ENCODE measurements at places on chromosomes 12 and 14. TPM values are rescaled to one million over a fixed set of nuclear protein-coding genes. Genes with fewer than 3 reads are reported as not detected.

MAGOHB gene
- 19.7 TPM for total RNA-seq

ABCD2 gene
- 1.1 TPM for total RNA-seq

KRT85 gene
- total RNA-seq: not detected

CFAP54 gene
- 15.5 TPM for total RNA-seq

MMP14 gene
- 121 TPM for total RNA-seq

ETFBKMT gene
- 3.8 TPM for total RNA-seq

GLIPR1L1 gene
- total RNA-seq: not detected

CPM gene
- 241 TPM for total RNA-seq

TAS2R20 gene
- total RNA-seq: 21.2 TPM

AMDHD1 gene
- total RNA-seq: 0.51 TPM

EXOC3L4 gene
- total RNA-seq: 3.6 TPM

CLEC9A gene
- total RNA-seq: 0.12 TPM

PTPRO gene
- 2.6 TPM for total RNA-seq

TAS2R19 gene
- 25.0 TPM for total RNA-seq

- DNase-seq: no peak
These were observed 35.1 kb downstream of the PARP11 start for GRCh38 chr12:3838076-3838475.

DNA sequence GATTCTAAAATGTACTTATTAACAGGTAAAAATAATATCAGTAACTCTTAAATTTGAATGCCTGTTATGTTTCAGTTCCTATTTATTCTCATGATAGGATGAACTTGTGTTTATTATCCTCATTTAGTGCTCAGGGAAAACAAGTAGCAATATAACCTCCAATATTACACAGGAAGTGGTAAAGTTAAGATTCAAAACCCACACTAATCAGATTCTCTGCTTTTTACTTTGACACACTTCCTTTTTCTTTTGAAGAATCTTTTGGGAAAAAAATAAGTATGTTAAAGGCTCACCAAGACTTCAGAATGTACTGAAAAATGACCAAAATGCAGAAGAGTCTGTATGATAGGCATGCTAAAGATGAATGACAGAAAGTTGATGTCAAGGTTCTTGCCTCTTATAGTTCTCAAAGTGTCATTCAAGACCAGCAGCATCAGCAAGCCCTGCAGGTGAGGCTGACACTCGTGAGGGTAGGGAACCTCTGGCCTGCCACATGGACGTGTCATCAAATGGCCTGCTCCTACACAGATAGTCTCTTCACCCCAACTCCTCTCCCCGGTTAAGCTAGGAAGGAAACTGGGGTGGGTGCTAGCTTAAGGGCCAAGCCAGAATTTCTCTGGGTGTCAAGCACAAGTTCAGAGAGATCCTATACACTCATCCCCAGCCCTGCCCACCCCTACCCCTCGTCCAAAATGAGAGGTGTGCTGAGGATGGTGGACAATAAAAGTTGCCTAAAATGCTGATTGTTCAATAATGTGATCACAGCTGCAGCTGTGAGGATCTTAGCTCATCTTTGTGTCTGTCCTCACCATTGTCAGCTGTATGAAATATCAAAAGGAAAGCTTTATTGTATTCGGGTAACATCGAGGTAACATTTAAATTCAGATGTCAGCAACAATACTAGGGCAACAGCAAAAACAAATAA is 6.3 kb downstream of the TBPL2 start:
- no peak for DNase-seq

GRCh38 chr14:88592031-88592430 is 29.2 kb downstream of the ZC3H14 start:
- DNase-seq: no peak

DNA sequence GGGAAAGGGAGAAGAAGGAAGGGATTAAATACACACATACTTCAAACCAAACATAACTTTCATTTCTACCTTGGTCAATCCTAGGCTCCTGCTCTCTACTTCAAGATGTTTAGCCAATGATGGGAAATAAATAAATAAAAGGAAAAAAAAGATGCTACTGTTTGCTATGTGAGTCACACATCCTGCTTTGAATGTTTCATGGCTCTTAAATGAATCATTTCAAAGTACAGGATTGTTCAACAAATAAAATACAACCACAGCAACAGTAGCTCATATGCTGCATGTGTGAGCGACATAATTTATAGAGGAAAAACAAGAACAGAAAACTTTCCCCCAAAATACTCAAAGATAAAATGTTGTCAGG is 54.3 kb upstream of the NPFF start:
- no peak for DNase-seq

- no peak for DNase-seq
These were observed 250.2 kb downstream of the KSR2 start for GRCh38 chr12:117718559-117718958.

- DNase-seq: no peak
These were observed 28.7 kb downstream of the AICDA start for GRCh38 chr12:8584004-8584403.

- DNase-seq: no peak
These were observed 464.9 kb downstream of the PRKD1 start for GRCh38 chr14:29462772-29463171.

DNA sequence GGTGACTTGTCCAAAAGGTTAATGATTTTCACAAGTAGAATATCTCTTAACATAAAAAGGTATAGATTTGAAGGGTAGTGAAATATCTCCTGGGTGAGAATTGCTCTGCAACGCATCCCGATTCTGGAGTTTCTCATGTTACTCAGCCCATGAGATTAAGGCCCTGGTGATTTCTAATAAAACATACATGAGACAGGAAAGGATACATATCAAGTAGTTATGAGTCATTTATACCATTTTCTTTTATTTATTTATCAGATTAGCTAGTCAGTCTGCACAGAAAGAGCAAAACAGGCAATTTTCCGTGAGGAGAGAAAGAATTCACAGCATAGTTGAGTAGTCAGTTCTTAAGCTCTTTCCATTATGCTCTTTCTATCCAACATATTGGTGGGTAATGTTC is 535.6 kb upstream of the ATP2B1 start:
- DNase-seq: no peak

DNA sequence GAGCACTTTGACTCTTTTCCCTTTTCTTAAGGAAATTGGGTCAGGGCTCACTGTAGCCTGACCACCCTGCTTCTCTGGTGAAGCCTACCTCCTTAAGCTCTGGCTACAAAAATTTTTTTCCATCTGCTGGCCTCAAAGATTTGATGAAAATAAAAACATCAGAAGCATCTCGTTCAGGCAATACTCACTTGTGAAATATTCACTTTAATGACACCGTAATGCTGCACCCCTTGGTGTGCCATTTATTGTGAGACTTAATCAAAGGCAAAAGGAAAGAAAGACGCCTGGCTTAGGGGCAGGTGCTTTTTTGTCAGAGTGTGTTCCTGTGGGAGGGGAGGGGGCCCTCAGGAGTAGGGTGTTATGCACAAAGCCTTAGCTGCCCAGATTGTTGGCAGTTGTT is 155.0 kb upstream of the TMPO start:
- DNase-seq: no peak

- DNase-seq: no peak
These were observed 1.8 kb upstream of the AHNAK2 start for GRCh38 chr14:104979758-104980610.

- peak; percentile 21 for DNase-seq
These were observed 498.4 kb downstream of the RMST start for GRCh38 chr12:97960741-97961608.

DNA sequence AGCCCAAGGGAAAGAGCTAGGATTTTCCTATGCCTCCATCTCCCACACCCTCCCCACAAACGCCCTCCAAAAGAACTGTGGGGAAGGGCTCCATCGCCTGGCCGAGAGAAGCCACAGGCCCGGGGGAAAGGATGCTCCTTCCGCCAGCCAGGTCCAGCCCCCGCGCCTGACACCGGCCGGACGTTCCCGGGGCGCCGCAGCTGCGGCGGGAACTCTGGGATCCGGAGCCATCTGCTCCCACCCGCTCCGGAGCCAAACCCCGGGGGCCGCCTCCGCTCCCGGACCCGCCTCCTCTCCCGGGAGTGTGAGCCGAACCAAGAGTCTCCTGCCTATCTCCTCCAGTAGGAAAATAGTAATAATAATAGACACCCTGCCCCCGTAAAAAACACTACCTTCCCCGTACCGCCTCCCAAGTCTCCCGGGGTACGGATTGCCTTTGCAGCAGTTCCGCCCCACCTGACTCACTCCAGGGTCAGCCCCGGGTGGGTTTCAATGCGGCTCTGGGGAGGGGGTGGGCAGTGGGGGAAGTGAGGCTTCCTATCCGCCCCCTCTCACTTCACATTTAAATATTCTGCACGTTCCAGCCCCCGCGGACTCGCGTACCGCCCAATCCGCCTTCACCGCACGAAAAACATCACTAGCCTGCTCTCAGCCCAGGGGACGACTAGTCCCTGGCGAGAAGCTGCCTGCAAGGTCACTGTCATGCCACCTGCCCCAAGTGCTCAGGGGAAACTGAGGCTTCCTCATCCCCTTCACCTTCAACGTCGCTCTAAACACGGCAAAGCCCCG is 2.4 kb downstream of the AGAP2 start:
- no peak for DNase-seq

DNA sequence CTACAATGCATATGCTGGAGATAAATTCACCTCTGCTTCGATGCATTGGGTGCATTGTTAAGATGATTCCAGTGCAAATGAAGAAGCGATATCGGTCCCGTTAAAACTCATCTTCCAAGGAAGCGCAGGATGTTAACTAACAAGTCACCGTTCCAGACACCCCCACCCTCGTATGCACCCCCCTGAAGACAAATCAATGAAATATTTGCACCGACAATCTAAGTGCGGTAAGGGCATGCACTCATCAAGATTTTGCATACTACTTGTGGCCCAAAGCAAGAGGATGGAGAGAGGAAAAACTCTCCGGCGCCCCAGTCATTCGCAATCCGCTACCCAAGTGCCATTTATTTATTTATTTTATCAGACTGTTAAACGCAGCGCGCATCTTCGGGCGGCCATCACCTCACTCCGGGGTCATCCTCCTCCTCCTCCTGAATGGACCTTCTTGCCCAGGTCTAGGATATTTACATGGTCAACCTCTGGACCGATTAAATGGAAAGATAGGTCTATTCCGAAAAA is 1.2 kb downstream of the NOVA1 start:
- DNase-seq: peak; percentile 53

- DNase-seq: no peak
These were observed 70.7 kb upstream of the SSTR1 start for GRCh38 chr14:38137005-38137404.

DNA sequence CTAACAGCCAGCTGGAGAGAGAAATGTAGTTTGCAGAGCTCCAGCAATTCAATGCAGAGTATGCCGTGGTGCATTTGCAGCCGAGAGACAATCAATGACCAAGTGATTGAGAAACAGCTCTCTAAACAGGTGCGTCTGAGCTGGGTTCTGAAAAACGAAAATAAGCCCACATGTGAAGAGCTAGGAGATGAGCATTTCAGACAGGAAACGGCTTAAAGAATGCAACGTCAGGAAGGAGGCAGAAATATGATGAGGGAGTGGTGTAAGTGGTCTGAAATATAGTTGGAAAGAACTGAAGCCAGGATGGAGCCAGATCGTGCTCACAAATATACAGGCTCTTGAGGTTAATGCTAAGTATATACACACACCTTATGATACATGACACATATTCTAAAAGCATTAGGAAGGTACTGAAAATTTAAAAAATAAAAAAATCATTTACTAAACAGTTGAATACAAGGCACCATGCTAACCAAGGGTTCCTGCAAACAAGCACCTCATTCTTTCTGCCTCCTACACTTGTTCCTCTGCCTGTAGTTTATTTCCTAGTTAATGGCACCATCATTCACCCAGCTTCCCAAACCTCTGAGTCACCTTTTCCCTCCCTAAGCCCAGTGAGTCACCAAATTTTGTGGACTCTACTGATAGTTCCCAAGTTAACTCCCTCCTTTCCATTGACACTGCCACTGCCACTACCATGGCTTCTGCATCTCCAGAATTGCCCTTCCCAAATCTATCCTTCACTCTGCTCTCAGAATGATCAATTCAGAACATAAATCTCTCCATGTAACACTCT is 2.3 kb upstream of the GARIN2 start:
- no peak for DNase-seq

DNA sequence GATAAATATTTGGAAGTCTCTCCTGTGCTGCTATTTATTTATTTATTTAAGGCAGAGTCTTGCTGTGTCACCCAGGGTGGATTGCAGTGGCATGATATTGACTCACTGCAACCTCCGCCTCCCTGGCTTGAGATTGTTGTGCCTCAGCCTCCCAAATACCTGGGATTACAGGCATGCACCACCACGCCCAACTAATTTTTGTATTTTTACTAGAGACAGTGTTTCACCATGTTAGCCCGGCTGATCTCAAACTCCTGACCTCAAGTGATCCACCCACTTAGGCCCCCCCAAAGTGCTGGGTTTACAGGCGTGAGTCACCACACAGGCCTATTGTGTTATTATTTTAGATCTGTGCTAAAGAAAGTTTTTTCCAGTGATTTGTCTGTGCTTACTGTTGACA is 225.2 kb downstream of the CCER1 start:
- no peak for DNase-seq

DNA sequence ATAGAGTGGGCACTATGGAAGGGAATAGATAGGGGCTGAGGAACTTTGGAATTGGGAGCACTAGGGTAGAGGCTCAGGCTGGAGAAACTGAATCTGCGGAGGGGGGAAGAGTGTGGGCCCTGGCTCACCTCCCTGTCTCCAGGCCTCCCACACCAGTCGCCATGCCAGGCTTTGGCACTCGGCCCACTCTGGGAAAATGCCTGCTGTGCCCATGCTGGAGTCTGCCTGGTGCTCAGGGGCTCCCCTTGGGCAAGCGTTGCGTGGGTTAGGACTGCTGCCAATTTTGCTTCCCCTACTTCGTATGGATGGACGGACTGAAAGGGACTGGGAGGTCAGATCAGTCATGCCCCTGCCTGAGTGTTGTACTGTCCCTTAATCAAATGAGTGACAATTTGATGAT is 34.6 kb upstream of the CISTR start:
- DNase-seq: no peak

- DNase-seq: no peak
These were observed 31.3 kb upstream of the VSX2 start for GRCh38 chr14:74207943-74208342.

DNA sequence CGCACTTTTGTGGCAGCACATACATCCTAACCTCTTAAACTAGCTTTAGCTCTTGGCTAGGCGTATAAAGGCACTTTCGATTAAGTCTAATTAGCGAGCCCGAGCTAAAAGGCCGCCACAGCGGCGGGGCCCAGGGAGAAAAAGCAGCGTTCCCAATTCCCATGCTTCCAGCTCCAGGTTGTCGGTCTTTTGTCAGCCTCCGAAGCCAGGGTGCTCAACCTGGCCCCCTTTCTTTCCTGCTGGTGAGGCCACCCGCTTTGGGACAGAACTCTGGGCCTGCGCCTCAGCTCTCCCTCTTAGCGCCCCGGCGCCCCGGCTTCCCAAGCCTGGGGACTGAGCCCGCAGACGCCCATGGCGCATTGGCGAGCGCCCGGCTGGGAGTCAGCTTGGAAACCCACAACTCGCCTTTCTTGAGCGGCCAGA is 33.3 kb upstream of the TBX5 start:
- DNase-seq: peak; percentile 76

- no peak for DNase-seq
These were observed 393.4 kb upstream of the CCDC196 start for GRCh38 chr14:66092748-66093147.
